Activated CD4-positive, alpha-beta T cell treated with anti-CD3 and anti-CD28 coated beads for 1 hour (primary cell): ENCODE measurements at places on chromosomes 3 and 15.

- DNase-seq, result no peak
Observed at GRCh38 chr15:25579127-25579526, 140.3 kb upstream of the UBE3A start.

GRCh38 chr3:72175296-72175858 lies 390.4 kb upstream of the PROK2 start:
- DNase-seq, result no peak

DNA sequence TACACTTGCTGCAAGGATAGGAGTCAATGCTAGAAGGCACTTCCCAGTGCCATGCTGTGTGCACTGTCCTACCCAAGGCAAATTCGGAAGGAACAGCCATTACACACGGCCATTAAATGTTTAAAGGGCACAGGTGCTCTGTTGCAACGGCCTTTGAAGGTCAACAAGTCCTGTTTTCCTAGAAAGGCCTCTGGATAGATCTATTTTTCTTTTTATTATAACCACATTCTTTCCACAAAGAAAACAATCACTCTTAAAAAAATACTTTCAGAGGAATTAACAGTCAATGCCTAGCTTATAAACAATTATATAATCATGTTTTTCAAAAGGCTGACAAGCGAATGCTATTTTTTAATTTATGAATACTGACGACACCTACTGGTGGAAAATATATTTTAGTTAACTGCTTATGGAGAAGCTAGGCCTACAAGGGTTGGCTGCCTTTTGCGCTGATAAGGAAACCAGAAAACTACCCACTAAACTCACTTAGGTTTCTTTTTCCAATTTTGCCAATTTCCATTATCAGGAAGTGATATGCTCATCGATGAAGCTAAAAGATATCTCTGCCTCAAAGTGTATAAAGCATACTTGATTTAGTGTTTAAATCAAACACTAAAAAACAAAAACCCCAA lies 2.4 kb downstream of the ARHGEF3 start:
- DNase-seq, result no peak

DNA sequence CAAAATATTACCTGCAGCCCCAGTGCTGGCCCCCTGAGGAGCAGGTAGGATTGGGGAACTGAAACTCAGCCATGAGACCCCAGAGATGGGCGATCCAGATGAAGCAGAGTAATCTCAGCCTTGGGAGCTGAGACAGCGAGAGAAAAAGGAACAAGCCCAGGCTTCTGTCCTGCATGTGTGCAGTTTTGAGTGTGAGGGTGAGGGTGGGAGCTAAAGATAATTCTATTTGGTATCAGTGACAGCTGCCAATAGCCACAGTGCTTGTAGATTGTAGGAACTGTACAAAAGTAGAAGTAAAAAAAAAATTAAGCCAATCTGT lies 5.9 kb downstream of the ATP8B4 start:
- no peak for DNase-seq

GRCh38 chr15:92877000-92877399 lies 23.1 kb upstream of the CHD2 start:
- no peak for DNase-seq

- DNase-seq, result no peak
Observed at GRCh38 chr3:121531269-121531668, 14.5 kb downstream of the POLQ start.
